ENCODE measurements at places on chromosomes 2 and 18.

- no peak for DNase-seq
These were observed 58.8 kb downstream of the NAB1 start for GRCh38 chr2:190707726-190708125.

GRCh38 chr2:187360286-187360685 lies 87.8 kb downstream of the CALCRL start:
- DNase-seq: peak; percentile 11

GRCh38 chr18:73696698-73697097 lies 450.9 kb downstream of the FBXO15 start:
- DNase-seq: no peak

DNA sequence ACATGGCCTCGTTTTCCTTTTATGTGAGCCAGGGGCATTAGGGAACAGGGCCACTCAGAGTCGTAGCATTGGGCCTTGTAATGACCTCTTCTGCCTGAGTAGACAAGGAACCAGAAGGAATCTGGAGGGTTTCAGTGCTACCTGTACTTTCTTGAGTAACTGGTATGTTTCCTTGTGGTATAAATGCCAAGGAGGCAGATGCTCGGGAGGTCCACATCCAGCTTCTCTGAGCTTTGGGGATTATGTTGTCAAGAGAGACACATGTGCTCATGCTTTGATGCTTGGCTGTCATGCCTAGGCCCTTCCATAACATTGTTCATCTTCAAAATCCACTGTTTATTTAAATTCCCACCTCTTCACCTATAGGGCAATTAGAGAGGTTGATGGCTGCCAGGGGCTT lies 26.3 kb downstream of the FOSL2 start:
- no peak for DNase-seq

DNA sequence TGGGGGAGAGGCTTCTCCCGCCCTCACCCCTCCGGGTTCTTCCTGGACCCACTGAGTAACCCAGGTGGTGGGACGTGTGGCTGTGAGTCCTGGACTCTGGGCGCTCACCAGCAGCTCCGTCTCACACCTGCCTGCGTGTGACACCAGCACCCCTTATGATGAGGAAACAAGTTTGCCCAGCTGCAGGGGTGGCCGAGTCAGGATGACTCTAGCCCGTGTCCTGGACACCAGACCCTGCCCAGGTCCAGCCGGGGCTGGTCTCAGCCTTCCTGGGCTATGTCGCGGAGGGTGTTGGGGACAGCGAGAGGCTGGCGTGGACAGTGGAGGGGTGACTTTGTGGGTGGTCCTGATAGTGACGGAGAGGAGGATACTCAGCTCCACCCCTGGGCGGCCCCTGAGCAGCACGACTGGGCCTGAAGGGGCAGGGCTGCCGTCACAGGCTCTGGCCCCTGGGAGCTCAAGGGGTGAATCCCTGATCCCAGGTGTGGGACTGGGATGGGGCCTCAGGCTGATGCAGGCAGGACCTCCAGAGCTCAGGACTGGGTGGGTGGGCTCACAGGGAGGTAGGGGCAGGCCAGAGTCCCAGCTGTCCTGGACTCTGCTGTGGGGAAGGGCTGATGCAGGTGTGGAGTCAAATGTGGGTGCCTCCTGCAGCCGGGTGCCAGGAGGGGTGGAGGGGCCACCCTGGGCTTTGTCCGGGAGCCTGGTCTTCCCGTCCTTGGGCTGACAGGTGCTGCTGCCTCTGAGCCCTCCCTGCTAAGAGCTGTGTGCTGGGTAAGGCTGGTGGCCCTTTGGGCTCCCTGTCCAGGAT lies 3.7 kb downstream of the GPR35 start:
- no peak for DNase-seq

DNA sequence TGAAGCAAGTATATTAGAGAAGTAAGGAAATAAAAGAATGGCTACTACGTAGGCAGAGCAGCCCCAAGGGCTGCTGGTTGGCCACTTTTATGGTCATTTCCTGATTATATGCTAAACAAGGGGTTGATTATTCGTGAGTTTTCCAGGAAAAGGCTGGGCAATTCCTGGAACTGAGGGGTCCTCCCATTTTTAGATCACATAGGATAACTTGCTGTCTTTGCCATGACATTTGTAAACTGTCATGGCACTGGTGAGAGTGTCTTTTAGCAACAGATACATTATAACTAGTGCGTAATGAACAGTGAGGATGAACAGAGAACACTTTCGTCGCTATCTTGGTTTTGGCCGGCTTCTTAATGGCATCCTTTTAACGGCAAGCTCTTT lies 2.6 kb upstream of the UBE2F start:
- no peak for DNase-seq

- DNase-seq: no peak
These were observed 203.2 kb downstream of the ETAA1 start for GRCh38 chr2:67600222-67600871.

- DNase-seq: no peak
These were observed 34.9 kb downstream of the PTCD3 start for GRCh38 chr2:86140969-86141392.

- DNase-seq: no peak
These were observed 47.0 kb downstream of the RRM2 start for GRCh38 chr2:10169581-10169980.

GRCh38 chr2:238439917-238440316 lies 13.2 kb downstream of the ASB1 start:
- DNase-seq: no peak

GRCh38 chr18:75238100-75238499 lies 27.5 kb downstream of the TSHZ1 start:
- no peak for DNase-seq

DNA sequence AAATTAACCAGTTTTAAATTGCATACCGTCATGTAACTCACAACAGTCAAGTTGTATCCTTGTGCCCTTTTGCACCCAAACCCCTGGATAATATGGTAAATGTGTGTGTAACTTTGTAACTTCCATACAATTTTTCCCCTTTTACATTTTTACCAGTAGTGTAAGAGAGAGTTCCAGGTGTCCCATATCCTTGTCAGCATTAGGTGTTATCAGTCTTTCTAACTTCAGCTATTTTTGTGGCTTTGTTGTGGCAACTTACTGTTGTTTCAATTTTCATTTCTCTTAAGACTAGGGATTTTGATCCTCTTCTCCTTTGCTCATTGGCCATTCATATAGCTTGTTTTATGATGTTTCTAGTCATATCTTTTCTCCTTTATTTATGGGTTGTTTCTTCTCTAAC lies 94.6 kb downstream of the LCLAT1 start:
- no peak for DNase-seq

- no peak for DNase-seq
These were observed 92.1 kb downstream of the ATL2 start for GRCh38 chr2:38284971-38285370.

- no peak for DNase-seq
These were observed 603.5 kb upstream of the HS6ST1 start for GRCh38 chr2:128922154-128922553.

GRCh38 chr18:74512321-74513053 lies 16.3 kb downstream of the CNDP2 start:
- DNase-seq: no peak

GRCh38 chr18:37619964-37620363 lies 54.4 kb upstream of the CELF4 start:
- DNase-seq: no peak

DNA sequence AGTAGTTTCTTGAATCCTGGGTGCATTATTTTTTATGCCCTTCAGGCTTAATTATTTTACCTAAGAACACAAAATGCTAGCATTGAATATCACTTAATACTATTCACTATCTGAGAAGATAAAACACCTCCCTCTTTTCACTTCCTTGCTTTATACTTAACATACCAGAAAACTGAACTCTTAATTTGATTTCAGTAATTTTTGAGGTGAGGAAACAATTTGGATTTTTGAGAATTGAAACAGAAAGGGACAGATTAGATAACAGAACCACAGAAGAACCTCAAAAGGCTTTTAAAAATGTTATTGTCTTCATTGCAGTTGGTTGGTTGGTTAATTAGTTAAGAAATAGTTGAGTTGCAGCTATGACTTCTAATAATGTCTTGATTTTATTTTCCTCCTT lies 69.5 kb downstream of the GPD2 start:
- no peak for DNase-seq

GRCh38 chr2:128411431-128411830 lies 92.8 kb upstream of the HS6ST1 start:
- DNase-seq: no peak

- no peak for DNase-seq
These were observed 91.7 kb upstream of the TRIB2 start for GRCh38 chr2:12624905-12625598.

- DNase-seq: no peak
These were observed 31.8 kb upstream of the OTOS start for GRCh38 chr2:240172071-240172895.

DNA sequence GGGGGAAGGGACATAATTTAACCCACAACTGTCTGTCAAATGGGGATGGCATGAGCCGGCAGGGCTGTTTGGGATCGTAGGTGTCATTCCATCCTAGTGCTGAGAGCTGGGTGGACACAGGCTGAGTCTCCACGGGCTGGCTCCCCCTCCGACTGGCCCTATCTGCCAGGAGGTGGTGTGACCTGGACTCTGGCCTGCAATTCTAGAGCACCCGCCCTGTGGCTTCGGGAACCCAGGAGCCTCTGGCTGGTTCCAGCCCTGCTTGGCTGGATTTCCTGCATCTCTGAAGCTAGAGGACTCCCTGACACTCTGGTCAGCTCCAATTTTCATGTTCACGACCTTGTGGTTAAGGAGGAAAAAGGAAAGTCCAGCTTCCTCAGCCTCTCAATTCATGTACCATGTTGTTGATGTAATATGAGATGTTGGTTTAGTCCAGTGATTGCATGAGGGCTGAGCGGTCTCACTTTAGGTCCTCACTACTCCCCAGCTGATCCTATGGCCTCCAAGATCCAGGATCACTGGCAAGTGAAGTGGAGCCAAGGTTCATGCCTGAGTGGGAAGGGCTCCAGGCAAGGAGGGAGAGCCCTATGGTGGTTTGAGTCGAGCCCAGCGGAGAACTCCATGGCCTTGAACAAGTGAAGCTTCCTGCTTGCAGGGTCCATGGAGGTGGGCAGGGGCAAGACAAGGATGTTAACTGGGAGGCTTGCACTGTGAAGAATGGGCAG lies 169.1 kb downstream of the NDUFA10 start:
- no peak for DNase-seq

GRCh38 chr18:32998285-32998684 lies 225.5 kb upstream of the KLHL14 start:
- no peak for DNase-seq

DNA sequence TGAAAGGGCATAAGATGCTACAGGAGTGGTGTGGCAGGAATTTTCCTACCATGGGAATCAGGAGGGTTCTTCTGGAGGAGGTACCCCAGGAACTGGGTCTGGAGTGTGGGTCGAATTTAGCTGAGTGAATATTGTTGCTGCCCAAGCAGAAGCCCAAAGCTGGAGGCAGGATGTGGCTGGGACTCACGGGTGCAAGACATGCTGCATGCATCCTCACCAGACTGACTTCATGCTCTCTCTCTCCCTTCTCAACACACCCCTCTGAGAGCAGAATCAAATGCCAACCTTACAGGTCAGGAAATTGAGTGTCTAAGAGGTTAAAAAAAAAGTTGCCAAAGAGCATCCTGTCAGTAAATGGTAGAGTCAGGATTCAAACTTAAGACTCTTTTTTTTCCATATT lies 78.8 kb upstream of the TTC39C start:
- no peak for DNase-seq

- DNase-seq: no peak
These were observed 60.4 kb upstream of the NABP1 start for GRCh38 chr2:191617575-191617974.

DNA sequence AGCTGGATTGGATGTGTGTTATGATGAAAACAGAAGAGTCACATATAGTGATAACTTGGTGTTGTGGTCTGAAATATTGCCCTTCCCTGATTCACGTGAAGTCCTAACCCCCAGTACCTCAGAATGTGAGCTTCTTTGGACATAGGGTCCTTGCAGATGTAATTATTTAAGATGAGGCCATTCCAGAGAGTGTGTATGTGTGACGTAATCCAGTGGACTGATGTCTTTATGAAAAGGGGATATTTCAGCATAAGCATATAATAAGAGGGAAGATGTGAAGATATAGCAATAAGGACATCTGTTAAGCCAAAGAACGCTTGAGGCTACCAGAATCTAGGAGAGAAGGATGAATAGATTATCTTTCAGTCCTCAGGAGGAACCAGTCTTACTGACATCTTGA lies 62.5 kb downstream of the LTBP1 start:
- no peak for DNase-seq

DNA sequence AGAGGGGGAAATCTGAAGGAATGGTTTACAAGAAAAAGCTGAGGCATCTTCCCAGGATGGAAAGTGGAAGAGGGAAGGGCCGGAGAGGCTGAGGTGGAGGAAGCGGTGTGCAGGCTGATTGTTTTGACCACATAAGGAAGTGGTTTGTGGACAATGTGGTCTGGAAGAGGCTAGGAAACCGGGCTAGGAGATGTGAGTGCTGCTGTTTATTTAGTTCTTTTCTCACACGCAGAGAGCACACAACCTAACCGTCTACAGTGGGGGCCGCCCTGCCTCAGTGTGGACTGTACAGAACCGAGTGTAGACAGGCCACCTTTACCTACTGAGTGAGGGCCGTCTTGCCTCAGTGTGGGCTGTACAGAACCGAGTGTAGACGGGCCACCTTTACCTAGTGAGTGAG lies 251.7 kb upstream of the PXDN start:
- DNase-seq: no peak

DNA sequence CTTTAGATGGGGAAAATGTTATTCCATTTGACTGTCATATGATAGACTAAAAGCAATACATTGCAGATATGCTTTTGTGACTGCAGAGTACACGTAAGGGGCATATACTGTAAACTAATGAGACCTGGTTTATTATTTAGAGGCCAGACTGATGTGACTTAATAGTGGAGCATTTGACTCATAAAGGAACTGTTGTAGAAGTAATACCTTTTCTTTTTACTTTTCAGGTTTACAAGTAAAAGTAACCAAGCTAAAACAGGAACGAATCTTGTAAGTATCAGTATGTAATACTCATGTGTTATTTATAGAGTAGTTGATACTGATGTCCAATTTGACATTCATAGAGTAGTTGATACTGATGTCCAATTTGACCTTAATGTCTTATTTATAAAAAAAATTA lies 13.1 kb downstream of the RBBP8 start:
- DNase-seq: no peak

DNA sequence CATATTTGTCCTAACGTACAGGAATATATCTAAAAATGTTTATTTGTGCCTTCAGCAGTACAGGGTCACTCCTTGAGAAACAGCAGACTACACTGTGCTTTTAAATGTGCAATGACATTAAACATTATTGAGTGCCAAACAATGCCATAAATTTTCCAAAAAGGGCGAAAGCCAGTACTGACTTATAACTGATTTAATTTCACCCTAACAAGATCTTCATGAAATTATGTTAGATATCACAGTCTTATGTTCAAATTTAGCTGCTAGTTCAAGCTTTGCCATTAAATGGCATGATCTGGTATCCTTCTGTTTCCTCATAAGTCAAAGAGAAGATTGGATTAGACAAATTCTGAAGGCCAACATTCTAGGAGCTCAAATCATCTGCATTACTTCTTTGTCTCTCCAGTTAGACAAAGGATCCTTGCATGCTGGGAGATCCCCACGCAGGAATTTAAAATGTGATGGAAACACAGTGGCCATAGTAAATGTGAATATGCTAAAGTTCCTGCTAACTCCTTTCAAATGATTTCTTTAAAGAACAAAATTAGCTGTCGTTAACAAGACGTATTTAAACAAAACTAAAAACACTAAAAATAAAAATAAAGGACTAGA lies 129.3 kb upstream of the STON1 start:
- DNase-seq: no peak
